Right renal cortex interstitium (tissue), 3 donors: ENCODE measurements at places on chromosomes 3 and 15.

DNA sequence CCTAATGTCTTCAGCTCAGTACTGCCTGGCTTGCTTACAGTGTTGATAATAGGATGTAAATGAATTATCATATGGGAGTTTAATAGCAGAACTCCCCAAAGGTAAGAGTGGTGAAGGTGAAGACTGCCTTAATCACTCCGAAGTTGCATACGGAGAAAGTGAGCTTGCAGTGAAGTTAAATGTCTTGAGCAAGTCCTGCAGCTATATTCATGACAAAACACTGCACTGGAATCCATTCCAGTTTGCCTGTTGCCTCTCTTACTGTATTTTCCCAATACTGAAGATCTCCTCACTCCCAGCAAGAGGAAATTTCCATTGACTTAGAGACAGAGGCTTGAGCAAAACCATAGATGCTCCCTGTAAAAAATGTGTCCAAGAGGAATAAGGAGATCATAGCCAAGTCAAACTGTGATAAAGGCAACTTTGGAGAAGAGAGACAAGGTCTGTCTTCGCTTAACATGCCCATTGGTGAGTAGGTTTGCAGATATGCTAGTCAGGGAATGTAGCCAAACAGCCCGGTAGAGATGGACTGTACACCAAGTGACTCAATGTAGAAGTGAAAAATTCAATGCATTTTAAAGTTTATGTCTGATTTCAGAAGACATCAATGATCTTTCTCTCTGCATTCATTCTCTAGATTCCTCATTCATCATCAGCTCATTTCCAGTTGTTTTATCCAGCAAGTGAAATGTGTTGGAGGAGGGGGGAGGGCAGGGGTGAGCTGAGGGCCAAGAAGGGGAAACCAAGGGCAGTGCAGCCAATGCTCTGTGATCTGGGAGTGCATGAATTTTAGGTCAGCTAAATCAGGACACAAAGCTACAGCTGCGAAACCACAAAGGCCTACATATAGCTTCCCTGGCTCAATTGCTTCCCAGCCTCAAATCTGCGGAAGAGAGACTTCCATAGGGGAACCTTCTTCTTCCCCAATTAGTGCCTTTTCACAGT, 667.1 kb upstream of the NR2F2 start:
- no peak for DNase-seq

- no peak for DNase-seq
Measured at GRCh38 chr3:9448071-9448470, 50.7 kb downstream of the SETD5 start.

DNA sequence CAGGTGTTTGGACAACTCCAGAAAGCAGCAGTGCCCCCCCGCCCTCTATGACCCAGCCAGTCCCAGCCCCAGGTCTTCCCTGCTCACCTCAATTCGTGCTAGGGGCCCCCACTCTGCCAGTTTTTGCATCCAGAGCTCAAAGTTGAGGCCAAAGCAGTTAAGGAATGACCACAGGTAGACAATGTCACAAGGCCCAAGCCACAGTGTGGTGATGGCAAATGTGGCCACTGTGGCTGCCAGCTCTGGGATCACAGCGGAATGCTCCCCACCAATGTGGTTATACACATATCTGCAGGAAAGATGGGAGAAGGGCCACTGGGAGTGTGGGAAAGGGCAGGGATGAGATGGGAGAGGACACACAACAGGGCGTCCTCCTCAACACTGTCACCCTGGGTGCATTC, 8.2 kb downstream of the KLHL40 start:
- DNase-seq, result no peak

GRCh38 chr15:100802421-100803170, 77.0 kb upstream of the ALDH1A3 start:
- no peak for DNase-seq
